Left ventricle myocardium superior (tissue), 1 donor: ENCODE measurements at places on chromosomes 7 and 10. TPM values are rescaled to one million over a fixed set of nuclear protein-coding genes. Genes with fewer than 3 reads are reported as not detected.
A peak's percentile ranks its signal among the peaks of the same experiment; 100 is the strongest.

The SLC26A3 gene
- total RNA-seq: not detected

The ERVW-1 gene
- not detected for total RNA-seq

The PTPRN2 gene
- total RNA-seq: 1.3 TPM

The SCIN gene
- 0.20 TPM for total RNA-seq

The LBX1 gene
- total RNA-seq: not detected

The NPTX2 gene
- total RNA-seq: 2.1 TPM

The PITX3 gene
- total RNA-seq: 1.1 TPM

GRCh38 chr7:136859803-136860202, 8.6 kb upstream of the CHRM2 start:
- no peak for DNase-seq

- no peak for DNase-seq
Measured at GRCh38 chr10:47029181-47030009, 118.2 kb downstream of the PTPN20 start.

GRCh38 chr10:22723343-22723779, 9.0 kb upstream of the PIP4K2A start:
- DNase-seq: no peak

DNA sequence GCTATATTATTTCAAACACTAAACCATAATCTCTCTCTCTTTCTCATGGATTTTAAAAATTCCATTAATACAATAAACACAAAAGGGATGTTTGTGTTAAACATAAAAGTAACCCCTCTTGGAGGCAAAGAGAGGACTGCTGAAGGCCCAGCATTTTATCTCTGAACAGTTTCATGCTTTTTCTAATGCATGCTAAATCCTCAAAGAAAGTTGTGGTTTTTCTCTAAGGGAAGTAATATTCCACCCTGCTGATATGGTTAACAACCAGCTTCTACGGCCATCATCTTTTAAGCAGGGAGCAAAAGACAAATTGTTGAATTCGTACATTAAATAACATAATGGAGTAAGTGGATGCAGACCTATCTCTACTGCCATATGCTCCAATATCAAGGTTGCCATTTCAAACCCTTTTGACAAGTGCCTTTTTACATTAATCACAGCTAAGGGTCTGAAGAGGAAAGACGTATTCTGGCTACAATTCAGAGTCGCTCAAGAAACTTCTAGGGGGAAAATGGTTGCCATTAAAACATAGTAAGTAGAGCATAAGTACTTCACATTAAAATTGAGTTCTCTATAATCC, 103.1 kb downstream of the SLC25A13 start:
- no peak for DNase-seq

- DNase-seq: no peak
Measured at GRCh38 chr7:141649137-141649864, 52.7 kb downstream of the DENND11 start.

DNA sequence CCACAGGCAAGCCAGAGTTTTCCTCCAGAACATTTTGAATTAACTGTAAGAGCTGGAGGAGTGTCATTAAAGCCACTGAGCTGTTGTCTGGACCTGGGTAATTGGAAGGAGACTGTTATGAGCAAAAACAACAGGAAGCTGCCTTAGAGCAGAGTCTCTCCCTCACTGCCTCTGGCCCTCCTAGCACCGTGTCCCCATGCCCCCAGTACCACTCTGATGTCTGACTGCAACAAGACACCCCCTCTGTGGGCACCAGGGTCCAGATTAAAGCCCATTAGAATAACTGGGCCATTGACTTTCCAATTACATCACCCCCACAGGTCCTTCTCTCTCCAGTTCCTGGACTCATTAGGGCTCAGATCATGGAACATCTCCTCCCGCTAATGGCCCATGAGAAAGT, 216.3 kb downstream of the USP6NL start:
- DNase-seq: no peak

GRCh38 chr10:118960157-118961090, 69.1 kb upstream of the NANOS1 start:
- no peak for DNase-seq

- no peak for DNase-seq
Measured at GRCh38 chr10:116589926-116590325, 833 bp upstream of the PNLIPRP1 start.

DNA sequence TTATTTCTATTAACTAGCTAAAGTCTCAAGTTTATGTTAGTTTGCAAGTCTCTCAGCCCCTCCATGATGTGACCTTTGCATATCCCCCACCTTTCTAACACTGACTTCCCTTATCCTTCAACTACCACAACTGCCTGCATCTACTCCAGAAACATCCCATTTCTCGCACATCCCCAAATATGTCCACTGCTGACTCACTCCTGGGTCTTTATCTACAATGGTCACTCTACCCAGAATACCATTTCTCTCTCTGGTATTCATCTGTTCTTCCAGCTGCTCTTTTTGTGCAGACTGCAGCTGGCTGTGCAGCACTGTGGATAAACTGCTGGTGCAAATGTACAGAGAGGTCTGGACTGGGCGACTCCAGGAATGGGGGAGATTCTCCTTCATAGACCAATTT, 32.7 kb upstream of the PRSS1 start:
- DNase-seq: no peak

DNA sequence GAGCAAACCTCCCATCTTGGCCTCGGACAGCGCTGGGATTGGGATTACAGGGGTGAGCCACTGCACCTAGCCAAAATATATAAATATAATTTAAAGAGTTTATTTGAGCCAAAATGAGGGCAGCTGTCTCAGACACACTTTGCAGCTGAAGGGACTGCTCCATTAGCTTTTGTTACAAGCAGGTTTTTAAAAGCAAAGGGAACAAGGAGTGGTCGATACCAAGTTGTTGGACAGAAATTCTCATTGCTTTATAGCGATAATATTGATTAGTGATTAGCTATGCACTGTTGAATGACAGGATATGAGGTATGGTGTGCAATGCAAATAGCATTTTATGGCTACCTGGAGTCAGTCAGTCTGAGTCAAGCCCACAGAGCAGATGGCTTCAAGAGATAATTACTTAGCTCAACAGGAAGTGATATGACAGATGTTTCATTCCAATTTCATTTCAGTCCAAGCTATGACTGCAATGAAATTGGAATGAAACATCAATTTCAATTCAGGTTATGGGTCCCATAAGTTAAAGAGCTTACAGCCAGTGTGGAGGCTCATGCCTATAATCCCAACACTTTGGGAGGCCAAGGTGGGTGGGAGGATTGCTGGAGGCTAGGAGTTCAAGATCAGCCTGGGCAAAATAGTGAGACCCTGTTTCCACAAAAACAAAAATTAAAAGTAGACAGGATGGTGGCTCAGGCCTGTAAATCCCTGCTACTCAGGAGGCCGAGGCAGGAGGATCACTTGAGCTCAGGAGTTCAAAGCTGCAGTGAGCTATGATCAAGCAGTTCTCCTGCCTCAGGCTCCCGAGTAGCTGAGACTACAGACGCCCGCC, 23.1 kb downstream of the TYW1 start:
- no peak for DNase-seq

- no peak for DNase-seq
Measured at GRCh38 chr10:70894416-70894815, 6.1 kb upstream of the PCBD1 start.

DNA sequence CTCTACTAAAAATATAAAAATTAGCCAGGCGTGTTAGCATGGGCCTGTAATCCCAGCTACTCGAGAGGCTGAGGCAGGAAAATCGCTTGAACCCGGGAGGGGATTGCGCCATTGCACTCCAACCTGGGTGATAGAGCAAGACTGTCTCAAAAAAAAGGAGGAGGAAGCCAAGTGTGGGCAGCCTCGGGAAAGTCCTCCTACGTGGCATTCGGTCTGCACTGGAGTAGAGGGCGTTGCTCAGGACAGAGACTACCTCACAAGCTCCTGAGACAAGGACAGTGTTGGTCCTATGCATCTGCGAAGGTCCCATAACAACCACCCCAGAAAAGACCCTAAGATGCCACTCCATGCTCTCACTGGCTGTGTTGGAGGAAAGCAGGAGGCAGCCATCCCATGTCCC, 10.0 kb upstream of the SERPINE1 start:
- DNase-seq: no peak

- no peak for DNase-seq
Measured at GRCh38 chr7:24924375-24924774, 55.6 kb downstream of the OSBPL3 start.

GRCh38 chr7:1447551-1448244, 11.6 kb downstream of the MICALL2 start:
- no peak for DNase-seq

DNA sequence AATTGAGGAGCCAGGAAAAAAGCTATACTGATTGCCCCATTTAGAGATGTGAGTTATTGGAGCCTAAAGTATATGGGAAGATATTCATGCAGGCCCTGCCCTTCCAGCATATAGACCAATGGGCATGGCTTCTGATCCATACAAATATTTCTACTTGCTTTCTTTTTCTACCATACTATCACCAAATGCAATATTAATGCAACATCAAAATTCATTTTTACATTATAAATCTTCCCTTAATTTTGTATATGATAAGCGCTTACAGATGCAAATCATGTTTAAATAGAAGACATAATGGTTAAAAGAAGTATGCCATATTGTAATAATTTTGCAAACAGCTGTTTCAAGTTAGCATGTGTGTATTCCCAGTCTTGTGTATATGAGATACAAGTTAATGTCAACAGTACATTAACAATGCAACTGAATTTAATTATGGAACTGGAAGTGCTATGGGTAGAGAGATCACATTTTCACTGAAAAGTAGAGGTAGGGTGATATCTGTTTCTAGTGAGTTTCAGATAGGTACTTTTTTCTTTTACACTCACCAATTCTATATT, 24.6 kb upstream of the WNT16 start:
- no peak for DNase-seq

DNA sequence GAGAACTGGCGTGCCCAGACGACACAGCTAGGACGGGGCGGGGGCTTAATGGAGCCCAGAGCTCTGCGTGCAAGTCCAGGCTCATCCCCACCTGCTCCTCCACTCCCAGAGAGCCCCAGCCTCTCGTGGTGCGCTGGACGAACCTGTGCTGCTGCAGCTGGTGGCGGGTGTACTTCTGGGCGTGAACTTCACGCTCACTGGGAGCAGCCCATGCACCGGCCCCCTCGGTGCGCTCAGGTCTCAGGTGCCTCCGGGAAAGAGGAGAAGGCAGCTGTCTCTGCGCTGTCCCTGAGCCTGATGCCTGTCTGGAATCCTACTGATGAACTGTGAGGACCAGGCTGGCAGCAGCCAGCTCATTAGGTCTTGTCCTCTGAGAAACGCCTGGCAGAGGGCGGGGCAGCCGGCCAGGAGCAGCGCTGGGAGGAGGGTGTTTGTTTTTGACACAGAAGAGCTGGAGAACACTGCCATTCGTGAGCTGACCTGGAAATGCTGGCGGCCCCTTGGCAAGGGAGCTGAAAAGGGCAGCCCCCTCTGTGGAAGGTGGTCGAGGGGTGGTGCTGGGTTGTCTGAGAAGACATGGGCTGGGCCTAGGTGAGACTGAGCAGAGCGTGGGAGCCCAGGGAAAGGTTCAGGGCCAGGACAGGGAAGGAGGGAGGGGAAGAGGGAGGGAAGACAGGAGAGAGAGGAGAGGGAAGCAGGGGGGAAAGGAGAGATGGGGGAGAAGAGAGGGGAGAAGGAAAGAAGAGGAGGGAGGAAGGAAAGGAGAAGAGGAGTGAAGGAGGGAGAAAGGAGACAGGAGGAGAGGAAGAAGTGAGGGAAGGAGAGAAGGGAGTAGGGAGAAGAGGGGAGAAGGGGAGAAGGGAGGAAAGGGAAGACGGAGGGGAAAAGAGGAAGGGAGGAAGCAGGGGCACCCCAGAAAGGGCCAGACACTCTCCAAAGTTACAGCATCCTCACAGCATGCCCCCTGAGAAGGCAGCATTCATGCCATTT, 53.5 kb upstream of the TNS3 start:
- peak; percentile 71 for DNase-seq
